ENCODE measurements at places on chromosomes 3 and 15.

GRCh38 chr3:123642957-123643330 is 58.1 kb upstream of the HACD2 start:
- DNase-seq, result no peak

- DNase-seq, result no peak
Measured at GRCh38 chr3:194423317-194423716, 24.3 kb upstream of the GP5 start.

DNA sequence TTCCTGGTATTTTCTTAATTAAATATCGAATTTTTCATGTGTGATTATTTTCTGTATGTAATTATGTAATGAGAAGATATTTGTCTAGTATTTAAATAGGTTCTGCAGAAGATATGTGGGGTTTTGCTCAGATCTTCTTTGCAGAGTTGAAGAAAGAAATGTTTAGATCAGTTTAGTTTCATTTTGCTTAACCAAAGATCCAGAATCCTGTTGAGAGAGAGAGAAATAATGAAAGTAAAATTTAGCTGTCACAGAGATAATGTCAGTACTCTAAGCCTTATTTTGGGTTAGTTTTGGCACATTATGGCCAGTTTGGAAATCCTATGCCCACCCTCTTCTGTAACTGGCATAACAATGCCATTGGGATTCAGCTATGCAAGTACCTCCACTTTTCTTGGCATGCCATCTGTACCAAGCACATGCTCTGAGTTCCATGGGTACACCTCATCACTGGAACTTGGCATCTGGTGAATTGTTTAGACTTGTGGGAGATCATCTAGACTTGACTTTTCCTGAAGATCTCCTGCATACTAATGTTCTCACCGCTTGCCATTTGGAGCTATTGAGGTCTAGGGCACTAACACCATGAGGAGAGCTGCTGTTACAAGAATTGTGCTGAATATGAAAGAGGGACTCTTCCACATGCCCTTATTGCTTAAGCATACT is 30.9 kb downstream of the PLSCR1 start:
- DNase-seq, result no peak

- no peak for DNase-seq
Measured at GRCh38 chr3:127781411-127782001, 40.8 kb downstream of the MGLL start.

DNA sequence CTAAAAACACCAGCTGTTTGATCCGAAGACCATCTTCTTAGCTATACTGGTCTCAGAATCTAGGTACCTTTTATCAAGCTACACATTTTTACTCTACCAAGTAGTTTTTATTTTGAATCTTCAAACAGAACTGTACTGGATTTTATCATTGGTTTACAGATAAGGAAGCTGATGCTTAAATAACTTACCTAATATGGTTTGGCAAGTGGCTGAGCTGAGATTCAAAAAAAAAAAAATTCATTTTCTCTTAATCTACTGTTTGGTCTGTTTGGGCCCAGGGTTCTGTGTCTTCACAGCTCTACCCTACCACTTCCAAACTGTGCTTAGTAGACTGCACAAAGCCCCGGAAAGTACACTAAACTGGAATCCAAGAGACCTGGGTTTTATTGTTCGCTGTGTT is 35.7 kb downstream of the ZNF860 start:
- no peak for DNase-seq

DNA sequence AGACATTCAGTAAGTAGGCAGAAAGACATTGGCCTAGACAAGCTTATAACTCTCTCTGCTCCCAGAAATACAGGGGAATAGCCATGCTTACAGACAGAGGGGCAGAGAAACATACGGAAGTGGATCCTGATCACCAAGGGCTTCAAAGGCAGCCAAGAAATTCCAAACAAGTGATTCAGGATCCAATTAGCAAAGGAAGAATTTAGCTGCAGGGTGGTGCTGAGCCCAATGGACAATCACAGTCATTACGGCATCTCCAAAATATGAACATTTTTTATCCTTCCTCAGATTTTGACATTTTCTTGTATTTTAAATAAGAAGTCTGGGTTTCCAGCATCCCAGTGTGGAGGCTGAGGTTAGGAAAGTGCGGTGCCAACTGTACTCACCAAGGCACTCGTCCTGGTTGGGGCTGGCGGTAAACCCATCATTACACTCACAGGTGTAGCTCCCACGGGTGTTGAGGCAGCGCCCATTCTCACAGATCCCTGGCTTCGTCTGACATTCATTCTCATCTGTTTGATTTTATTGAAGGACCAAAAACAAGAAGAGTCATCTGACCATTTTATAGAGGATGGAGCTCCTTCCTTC is 96.8 kb downstream of the DUT start:
- no peak for DNase-seq

DNA sequence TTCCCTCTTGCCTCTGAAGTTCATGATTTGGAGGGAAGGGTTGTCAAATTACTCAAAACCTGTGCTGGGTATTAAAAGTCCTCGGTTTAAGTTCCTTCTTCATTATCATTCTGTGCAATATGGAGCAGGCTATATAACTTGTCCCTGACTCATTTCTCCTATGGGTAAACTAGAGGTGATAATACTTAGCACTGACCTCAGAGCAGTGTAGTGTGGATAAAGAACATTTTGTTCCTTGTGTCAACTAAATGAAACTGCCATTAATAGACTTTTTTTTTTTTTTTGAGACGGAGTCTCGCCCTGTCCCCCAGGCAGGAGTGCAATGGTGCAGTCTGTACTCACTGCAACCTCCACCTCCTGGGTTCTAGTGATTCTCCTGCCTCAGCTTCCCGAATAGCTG is 2.2 kb upstream of the BBX start:
- DNase-seq, result no peak

- DNase-seq, result no peak
Measured at GRCh38 chr3:156548041-156548687, 6.8 kb downstream of the SSR3 start.

GRCh38 chr3:77267589-77267988 is 227.7 kb downstream of the ROBO2 start:
- DNase-seq, result no peak

- DNase-seq, result no peak
Measured at GRCh38 chr3:52523386-52524257, 10.0 kb downstream of the NT5DC2 start.

DNA sequence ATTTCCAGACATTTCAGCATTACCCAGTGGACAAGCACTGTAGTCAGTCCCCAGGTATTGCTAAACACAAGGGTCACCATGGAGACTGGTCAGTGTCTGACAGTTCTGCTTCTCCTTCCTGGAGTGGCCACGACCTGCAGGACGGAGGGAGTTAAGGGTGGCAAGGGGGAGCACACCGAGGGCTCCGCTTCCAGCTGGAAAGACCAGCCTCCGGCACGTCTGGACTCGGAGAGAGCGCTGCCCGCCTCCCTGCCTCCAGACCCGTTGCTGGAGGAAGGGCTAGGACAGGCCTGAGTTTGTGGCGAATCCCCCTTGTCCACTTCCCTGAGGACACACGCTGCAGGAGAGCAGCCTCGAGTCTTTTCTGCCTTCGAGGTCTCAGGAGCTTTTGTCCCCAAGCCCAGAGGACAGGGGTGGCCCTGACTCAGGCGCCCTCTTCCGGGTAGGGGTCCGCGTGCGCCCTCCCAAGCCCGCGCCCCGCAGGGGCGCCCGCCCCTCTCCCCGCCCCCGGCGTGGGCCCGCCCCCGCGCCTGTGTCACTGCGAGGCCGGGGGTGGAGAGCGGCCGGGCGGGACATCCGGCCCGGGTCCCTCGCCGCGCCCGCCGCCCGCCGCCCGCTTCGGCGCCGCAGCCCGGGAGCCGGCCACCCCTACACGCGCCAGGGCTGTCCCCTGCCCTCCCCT is at the start of gene CHST14:
Gene CHST14 (plus strand): TSS at position 562 of the 682 bp plus-strand sequence. CDS start 230 bp downstream, outside the sequence.
- DNase-seq, result no peak

- DNase-seq, result no peak
Measured at GRCh38 chr3:123642182-123642956, 57.5 kb upstream of the HACD2 start.

DNA sequence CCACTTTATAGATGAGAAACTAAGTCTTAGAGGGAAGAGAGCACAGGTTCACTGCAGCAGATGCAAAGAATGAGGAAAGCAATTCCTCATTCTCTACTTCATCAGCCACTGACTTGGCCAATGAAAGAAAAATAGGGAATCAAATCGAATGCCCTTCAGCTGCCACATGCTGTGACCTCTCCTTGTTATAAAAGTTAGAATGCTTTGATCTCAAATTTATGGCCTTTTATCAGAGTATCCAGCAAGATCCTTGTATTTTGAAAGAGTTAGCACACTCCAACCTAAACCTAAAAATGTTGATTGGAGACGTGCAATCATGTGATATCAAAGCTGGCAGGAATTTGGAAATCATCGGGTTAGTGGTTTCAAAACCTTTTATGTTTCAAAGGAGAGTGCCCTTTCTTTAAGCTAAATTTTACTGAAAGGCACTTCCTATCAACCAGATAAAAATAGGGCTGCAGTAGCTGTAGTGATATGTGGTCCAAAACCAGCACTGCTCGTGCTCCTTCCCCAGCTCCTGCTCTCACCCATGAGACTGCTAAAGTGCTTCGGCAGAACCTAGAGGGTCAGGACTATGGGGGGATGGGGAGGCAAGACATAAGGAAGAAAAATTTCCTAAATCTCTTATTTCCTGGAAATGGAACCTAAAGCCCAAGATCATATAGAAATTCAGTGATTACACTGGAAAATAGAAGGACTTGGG is 617.0 kb downstream of the PYDC2 start:
- no peak for DNase-seq

DNA sequence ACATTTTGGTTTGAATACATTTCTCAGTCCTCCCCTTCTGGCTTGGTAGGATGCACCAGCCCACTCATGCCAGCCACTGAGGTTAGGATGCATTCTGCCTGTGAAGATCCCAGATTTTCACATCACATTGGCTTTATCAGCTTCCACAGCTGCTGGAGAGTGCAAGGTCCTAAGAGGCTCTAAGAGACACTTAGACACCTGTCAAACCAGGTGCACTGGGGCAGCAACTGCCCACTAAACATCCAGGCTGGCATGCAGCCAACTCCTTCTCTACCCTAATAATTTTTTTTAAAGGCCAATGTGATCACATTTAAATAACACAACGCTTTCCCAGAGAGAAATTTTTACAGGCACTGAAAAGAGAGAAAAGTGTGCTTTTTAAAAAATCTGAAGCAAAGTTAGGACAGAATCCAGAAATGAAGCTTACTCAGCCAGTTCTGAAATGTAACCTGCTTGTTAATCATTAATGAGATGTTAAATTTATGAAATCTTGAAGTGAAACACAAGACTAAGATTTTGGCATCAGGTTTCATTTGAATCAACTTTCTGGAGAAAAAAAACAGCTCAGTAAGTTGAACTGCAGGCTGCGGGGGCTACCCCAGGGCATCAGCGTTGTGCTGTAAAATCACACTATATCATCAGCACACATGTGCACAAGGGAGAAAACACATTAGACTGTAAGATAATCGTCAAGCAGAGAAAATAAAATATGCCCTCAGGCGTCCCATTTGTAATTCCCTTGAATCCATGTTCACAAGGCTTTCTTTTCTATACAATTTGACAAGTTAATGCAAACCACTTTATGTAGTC is 312.9 kb downstream of the ZBBX start:
- DNase-seq, result no peak

- no peak for DNase-seq
Measured at GRCh38 chr3:190401963-190402362, 14.0 kb downstream of the CLDN16 start.

GRCh38 chr3:99393961-99394360 is 244.4 kb upstream of the COL8A1 start:
- DNase-seq, result no peak

DNA sequence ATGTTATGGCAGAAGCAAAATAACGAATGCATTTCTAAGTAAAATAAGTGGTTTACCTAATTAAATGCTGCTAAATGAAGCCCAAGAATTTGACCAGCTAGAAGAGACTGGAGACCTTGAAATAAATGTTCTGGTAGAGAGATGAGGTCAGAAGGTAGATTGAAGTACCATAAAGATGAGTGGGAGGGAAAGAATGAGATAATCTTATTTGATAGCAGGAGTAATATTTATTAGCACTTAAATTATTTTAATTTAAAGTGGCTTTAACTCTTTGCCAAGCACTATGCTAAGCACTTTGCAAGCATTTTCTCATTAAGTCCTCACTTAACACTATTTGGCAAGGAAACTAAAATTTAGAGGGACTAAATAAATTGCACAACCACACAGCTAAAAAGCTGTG is 314.9 kb upstream of the CCDC54 start:
- no peak for DNase-seq

- no peak for DNase-seq
Measured at GRCh38 chr3:172515130-172515918, 7.9 kb downstream of the TNFSF10 start.

DNA sequence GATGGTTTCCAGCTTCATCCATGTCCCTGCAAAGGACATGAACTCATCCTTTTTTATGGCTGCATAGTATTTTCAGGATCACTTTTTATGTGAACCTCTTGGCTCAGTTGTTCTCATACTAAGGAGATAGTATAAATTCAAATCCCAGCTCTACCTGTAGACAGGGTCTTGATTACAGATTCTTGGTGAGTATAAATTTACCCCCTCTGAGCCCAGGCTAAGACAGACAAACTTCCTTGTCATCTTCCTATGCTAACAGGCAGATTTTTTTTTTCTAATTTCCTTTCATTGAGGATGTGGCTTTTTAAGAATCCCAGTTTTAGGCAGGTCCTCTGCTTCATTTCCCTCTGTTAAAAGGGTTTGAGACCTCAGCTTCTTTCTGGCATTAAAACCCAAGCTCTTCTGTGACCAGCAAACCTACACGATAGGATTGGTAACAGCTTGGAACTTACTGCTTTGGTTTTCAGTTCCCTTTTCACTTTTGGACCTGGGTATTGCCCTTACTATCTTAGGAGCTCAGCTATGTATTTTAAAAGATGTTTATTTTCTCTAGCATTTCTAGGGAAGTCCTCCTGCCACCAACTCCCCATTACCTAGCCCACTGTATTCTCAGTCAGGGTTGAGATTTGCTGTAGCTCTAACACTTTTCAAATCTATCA is 72.5 kb downstream of the VPS8 start:
- no peak for DNase-seq

DNA sequence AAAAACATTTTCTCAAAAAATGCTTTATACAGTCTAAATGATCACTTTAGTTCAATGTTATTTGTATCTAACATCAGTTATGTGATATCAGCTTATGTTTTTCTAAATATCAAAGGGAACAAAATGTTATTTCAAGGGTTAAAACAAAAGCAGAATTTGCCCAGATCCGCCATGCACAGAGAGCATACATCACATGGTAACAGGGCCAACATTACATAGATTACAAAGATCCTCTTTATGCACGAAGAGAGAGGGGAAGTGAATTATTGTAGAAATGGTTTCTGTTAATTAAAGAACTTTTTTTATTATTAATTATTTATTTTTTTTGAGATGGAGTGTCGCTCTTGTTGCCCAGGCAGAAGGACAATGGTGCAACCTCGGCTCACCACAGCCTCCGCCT is 100.8 kb upstream of the MME start:
- DNase-seq, result no peak
